ENCODE measurements at places on chromosomes 16 and 17.
A peak's percentile ranks its signal among the peaks of the same experiment; 100 is the strongest.

GRCh38 chr17:67379251-67379630, 2.2 kb downstream of the PITPNC1 start:
- no peak for DNase-seq

DNA sequence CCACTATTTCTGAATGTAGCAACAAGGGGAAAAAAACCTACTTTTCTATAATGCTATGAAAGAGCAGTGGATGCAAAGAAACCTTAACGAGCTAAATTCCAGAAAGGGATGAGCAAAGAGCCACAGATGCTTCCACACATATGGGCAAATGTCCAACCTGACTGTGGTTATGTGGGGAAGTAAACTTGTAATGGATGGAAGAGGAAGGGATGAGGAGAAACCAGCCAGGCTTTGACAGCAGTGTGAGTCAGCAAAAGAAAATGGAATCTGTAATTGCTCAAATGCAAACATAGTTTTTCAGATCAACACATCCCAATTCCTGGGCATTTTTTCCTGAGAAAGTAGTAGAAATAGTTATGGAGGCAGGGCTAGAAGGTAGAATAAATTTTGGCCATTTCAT, 204.8 kb upstream of the CPHXL start:
- no peak for DNase-seq

DNA sequence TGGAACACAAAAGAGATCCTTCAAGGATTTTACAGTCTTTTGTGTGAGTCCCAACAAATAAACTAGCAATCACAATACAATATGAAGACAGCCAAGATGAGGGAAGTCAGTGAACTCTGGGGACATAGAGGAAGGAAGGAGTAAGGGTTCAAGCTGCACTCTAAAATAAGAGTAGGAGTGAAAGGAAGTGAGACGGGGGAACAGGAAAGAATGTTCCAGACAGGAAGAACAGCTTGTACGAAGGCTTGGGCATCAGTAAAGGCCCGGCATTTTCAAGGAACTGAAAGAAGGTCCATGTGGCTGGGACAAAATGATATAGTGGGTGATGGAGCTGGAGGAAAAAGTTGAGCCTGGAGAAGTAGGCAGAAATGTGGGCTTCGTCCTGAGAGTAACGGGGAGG, 4.5 kb downstream of the CCL17 start:
- DNase-seq: no peak

GRCh38 chr17:29109477-29110371, 66.8 kb downstream of the PIPOX start:
- no peak for DNase-seq

DNA sequence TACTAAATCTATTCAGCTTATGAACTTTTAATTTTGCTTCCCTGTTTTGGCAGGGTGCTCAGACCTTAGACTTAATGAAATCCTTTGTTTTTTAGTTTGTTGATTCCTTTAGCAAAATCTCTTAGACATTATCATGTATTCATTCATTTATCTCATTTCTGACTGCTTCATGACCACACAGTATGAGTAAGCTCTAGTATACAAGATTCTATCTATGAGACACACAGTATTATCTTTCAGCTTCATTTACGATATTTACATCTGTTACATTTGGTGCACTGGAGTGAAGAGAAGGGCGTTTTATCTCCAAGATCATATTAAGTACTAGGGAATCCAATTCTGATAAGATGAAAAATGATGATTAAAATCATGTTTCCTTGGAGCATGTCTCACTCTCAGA, 448.1 kb upstream of the CA10 start:
- no peak for DNase-seq

DNA sequence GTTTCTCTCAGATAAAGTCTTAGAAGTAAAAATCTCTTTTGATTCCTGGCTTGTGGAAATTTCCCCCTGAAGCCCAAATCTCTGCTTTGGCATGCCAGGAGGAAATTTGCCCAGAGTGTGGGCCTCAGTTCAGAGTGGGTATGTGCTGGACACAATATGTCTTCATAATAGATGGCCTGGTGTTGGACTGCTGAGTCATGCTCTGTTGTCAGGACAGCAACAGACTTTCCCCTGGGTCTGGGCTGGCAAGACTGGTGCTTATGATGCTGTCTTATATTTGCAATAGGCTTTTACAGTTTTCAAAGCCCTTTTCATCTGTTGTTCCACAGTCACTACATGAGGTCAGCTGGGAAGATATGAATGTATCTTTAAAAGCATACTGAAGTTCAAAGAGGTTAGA, 57.0 kb downstream of the SHISA9 start:
- no peak for DNase-seq

GRCh38 chr16:49405123-49405522, 31.5 kb downstream of the C16orf78 start:
- no peak for DNase-seq

DNA sequence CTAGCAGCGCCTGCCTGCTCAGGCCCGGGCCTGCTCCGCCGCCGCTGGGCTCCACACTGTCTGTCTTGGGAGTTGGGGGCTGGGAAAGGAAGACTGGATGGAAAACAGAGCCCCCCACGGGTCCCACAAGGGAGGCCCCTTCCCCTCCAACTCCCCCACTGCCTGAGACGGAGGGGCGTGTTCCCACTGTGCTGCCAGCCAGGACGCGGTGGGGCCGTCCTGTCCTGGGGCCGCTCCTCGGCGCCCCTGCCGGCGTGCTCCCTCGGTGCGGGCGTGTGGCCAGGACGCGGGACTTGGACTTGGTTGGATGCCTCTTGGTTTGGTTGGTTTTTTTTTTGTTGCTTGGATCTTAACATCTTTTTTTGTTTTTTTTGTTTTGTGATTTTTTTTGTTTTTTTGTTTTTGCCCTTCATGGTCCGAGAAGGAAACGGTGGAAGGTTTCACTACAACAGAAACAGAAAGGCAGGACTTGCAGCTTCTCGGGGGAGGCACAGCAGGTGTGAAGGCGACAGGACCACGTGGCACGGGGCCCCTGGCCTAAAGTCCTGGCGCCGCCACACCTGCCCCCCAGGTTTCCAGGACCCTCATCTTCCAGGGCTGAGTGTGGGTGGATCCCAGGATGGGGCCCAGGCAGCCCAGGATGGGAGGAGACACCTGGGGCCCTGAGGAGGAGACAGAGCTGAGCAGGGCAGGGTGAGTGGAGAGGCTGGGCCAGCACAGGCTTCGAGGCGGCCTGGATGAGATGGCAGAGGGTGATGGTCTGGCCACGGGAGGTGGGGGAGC, 16.0 kb downstream of the ENGASE start:
- DNase-seq: no peak

DNA sequence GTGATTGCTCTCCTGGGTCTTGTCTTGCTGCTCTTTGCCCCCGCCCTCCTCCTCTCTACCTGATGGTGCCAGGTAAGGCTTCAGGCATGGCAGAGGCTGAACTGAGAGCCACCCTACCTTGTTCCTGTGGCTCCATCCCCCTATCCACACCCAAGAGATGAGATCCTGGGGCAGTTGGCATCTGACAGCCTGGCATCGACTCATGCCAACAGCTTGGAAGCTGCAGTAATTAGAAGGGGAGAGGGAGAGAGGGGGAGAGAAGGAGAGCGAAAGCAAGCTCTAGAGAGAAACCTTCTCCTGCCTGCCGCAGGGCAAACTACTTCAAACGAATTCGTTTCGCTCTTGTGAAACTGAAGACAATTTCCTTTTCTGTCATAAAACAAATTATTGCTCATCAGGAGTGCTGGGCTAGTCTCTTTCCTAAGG, 13.8 kb upstream of the SP6 start:
- DNase-seq: no peak

GRCh38 chr16:64540434-64540833, 581.4 kb downstream of the CDH11 start:
- no peak for DNase-seq

DNA sequence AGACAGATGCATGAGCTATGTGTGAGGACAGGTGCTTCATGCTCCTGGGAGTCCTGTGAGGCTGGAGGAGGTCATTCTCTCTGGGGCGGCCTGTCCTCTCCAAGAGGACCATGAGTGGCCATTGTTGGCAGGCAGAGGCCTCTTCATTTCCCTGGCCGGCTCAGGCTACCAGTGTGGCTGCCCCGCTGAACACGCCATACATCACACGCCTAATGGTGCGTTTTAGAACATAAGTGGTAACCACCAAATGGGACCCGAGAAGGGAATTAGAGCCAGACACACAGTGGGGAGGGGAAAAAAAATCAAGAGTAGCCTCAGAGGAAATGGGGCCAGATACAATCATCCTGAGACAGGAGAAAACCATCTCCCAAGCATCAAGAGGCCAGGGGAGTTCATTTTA, 140.0 kb downstream of the SPACA3 start:
- no peak for DNase-seq

DNA sequence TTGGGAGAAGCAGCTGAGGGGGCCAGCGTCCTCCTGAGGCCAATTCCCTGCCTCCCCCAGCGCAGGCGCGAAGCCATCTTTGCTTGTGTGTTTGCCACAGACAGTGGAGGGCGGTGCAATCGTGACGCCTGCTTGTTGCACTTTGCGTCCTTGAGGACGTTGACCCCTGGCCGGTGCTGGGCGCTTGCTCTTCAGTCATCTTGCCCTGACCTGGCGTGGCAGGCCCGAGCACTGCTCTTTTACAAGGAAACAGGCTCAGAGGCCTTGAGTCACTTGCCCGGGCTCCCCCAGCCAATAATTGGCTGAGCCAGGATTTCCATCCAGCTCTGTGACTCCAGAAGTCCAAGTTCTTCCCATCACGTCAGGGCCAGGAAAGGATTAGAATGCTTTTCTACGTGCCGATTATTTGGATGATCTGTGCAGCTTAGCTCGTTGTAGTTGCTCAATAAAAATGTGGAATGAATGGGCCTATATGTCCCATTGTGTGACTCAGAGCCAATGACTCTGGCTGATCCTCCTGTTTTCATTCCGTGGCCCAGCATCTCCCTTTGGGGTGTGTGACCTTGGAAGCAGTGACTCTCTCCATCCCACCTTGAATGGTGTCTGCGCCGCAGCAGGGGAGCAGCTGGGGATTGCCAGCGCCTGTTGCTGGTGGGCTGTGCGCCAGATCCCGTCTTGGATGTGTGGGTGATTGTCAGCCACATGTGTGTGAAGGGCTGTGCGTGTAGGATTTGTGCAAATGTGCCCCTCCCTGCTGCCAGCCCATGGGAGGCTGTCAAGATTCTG, 214.1 kb downstream of the SEC14L1 start:
- no peak for DNase-seq

- DNase-seq: no peak
These were observed 17.4 kb upstream of the ZNHIT3 start for GRCh38 chr17:36468903-36469635.

GRCh38 chr17:67717192-67717623, 528 bp upstream of the NOL11 start:
- peak; percentile 37 for DNase-seq

DNA sequence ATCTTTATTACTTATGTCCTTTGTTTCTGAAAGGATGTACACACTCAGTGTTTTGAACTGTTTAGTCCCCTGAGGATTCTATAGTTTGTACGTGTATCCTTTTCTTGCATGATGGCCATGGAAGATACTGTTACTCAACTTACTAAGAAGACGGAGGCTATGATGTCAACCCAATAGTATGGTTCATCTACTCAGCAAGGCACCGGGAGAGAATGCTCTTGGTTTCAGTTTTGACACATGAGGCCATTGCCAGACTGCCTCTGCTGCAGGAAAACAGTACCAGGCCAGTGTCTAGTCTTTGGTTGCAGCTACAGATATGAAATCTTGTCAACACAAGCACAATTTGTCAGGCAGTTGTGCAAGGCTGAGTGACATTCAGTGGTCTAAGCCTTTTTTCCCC, 134.5 kb downstream of the MRTFB start:
- DNase-seq: no peak

DNA sequence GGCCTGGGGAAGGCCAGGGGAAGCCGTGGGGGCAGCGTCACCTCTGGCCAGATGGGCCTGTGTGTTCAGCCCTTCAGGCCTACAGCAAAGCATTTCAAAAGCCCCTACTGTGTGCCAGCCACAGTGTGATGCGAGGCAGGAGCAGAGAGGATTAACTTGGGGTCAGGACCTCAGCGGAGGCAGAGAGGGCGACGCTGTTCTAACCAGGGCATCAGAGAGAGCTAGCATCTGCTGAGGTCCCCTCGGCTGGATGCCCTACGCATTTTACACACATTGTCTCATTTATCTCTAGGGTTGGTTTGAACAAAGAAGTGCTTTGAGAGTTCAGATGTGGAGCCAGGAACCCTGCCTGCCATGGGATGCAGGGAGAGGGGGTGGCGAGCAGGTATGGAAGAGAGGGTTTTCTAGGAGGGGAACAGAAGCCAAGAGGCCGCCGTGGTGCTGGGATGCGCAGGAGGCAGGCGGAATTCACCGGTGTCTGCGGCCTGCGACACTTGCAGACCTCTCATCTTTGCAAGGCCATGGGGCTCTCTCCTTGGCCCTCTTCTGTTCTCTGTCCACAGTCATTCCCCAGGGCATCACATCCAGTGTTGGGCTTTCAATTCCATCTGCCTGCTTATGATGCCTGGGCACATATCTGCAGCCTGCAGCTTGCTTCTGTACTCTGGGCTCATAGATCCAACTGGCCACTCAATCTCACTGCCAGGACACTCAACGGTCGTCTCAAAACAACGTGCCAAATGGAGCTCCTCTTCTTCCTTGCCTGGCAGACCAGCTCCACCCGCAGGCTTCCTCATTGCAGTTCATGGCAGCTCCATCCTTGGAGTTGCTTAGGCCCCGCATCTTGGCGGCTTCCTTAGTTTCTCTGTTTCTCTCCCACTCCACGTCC, 8.1 kb upstream of the NKD1 start:
- DNase-seq: no peak

DNA sequence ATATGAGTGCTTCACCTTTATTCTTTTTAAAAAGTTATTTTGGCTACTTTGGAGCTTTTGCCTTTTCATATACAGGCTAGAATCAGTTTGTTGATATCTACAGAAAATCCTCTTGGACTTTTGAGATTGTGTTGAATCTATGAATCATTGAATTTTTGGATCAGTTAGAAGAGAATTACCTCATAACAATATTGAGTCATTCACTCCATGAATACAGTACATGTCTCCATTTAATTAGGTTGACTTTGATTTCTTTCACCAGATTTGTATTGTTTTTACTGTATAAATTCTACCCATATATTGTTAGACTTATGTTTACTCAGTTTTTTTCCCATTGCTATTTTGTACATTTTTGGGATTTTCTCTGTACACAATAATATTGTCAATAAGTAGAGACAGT, 54.4 kb downstream of the TAOK1 start:
- no peak for DNase-seq

DNA sequence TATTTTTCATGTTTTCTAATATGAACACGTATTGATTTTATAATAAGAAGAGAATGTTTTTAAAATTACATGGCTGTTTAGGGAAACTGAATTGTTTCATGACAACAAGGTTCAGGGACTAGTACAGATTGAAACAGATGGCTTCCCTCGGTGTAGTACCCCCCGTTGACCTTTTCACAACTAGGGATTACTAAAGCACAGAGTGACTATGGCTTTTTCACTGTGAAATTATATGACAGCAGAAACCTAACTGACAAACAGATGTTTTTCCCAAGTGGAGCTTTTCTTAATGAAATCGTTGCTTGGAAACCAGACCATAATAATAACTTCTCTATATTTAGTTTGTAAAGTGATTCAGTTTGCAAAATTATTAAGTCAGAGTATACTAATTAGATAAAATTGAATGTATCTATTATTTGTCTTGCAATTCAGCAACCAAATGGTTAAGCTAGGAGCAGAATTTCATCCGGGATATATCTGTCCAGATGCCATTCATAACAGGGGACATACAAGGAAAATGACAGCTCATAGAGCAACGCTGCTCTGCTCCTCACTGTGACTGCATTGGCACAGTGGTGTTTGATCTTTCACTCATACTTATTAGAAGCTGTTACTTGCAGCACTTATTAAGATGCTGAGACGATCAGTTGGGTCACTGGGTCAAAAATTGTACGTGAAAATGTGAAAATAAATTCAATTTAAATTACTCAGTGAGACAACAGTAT, 111.7 kb downstream of the TANGO6 start:
- DNase-seq: no peak

All from T47D (cell line).